ENCODE measurements at places on chromosomes 6 and 20.

- DNase-seq = no peak
Observed at GRCh38 chr6:117502580-117502979, 20.1 kb downstream of the DCBLD1 start.

GRCh38 chr6:161836643-161837448 lies 563.0 kb upstream of the AGPAT4 start:
- no peak for DNase-seq

GRCh38 chr6:13467216-13467600 lies 20.2 kb downstream of the GFOD1 start:
- DNase-seq = no peak

DNA sequence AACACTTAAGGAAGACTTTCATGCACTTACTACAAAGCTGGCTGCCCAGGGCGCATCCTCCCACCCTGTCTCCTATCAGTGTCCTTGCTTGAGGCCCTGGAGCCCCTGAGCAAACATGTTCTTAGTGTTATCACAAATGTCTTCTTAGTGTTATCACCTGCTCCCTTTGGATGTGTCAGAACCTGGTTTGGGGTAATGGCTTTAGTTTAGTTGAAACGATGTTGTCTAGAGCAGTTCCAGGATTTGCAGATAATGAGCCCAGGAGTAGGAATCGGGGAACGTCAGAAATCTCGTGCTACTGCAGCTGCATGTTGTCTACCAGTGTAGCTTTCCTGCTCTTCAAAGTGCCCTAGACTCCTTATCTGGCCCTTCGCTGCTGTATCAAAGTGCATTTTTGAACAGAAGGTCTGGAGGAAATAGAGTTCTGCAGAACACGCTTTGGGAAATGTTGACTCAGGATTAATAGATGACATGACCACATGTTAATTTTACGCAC lies 69.6 kb downstream of the PHACTR2 start:
- no peak for DNase-seq

- peak; percentile 23 for DNase-seq
Observed at GRCh38 chr6:156832231-156832647, 55.1 kb downstream of the ARID1B start.

GRCh38 chr20:47392015-47392720 lies 35.7 kb upstream of the ZMYND8 start:
- DNase-seq = no peak

DNA sequence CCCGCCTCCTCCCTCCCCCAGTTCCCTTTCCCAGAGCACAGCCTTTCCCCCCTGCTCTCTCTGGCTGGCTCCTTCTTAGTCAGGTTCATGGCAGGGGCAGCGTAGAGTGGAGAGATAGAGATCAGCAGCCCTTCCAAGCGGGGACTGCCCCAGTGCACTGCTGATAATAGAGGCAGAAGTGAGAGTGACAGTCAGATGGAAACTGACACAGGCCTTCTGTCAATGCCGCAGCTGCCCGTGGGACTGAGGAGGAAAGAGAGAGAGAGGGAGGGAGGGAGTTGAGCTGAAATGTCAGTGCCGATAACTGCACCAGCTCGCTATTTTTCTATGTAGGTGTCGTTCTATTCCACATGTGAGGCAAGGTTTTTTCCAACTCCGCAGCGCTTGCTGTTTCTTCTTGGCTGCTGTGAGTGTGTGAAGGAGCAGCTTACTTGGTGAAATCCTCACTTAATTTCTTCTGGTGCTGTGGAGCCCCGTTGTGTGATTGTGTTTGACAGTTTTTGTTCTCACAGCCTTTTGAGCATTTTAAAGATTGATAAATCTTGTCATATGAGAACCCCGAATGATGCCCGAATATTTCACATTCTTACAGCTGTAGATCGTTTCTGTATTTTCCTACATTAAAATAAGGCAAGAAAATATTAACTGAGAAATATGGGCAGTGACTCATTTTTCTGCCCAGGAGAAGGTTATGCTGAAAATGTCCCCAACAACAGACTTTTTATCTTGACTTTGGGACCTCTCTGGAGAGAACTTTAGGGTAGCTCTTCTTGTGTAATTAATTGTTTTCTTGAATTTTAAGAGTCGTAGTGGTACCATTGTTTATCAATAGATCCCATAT lies 386.4 kb upstream of the MMS22L start:
- no peak for DNase-seq

DNA sequence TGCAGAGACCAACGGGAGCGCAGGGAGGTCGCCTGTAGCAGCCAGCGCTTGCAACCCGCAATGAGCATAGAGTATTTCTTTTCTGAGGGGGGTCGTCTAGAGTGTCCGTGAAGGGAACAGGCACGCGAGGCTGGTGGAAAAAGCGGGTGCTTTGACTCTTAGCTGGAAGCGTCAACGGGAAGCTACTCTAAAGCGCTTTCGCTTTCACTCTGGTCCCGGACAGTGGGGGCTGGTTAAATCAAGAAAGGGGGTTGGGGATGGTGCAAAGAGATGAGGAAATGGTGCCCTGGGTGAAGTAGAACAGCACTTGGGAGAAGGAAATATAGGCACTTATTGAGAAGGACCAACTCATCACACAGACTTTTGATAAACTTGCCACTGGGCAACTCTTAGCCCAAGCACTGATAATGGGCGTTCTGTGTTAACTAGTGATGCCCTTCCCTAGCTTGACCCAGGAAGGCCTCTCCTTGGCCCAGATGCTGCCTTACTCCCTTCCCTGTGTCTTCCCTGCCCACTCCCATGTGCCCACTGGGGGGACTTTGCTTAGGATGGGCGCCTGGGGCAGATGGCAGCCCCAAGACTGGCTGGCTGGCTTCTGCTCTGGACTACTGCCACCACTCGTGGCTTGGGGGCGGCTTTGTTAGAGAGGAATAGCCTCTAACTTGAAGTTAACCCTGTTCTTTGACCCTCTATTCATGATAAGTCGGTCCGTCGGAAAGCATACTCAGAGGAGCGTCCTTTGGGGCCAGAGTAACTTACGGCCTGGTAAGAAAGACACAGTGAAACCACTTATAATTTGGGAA lies 585 bp downstream of the PSMB9 start:
- DNase-seq = no peak

Data from NCI-H187 (cell line).